Activated T-cell treated with anti-CD3 and anti-CD28 coated beads for 4 hours (primary cell): ENCODE measurements at places on chromosomes 13 and 19.

- no peak for DNase-seq
These were observed 12.4 kb upstream of the FBL start for GRCh38 chr19:39858541-39858940.

DNA sequence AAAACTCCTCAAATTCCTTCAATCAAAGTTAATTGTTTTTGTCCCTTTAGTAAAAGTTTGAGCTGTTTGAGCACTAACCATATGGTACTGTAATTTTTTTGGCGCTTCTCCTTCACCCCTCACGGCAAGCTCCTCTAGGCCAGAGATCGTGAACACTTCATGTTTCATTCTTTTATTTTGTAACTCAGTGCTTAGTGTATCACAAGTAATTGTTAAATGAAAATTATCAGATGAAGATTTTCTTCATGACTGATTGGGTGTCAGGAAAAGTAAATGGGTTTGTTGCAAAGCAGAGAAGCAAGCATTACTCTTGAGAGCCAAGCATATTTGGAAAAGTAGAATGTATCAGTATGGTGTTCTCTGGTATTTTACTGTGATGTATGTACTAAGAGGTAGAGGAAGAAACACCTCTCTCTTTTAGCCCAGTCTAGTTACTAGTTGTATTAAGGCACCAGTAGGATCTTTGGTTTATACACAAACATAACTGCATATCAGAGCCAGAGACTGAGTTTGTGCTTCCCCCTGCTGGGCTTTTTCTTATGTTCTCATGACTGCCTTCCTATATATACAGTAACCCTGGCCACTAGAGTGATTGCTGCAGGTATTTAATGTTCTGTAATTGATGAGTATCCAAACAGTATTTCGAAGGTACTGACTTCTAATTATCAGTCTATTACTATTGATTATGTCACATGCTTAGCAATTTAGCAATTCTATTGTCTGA, 202.3 kb upstream of the KLHL1 start:
- no peak for DNase-seq

DNA sequence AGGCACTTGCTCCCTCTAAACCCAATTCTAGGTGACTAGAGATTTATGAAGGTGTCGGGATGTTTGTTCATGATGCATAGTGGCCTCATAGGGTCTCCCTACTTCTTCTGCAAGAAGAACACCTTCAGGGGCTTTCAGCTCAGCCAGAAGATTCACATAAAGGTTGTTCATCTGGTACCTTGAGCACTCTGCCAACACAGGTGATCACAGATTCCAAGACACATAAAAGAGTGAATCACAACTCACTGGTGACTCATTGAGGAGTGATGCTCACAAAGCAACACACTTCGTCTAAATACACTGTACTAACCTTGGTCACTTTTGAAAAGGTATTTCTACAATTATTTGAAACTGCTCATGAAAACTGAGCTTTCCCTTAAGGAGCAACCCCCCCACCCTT, 6.8 kb upstream of the ZNF324 start:
- DNase-seq: no peak

DNA sequence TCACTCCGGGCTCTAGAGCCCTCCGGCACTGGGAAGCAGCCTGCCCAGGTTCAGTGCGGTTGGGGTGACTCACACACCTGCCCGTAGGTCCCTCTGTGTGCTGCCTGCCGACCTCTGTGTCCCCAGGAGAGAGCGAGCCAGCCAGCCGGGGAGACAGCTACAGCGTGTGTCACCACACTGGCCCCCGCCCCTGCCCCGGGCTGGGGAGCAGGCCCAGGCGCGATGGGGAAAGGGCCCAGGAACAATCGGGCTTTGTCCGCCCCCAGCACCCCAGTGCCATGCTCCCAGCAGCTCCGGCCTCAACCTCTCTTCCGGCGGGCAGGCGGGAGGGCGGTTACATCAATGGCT, at the start of gene KLK6:
KLK6 (minus strand) TSS at position 179 of the 348 bp plus-strand sequence. CDS start 1,487 bp downstream, outside the sequence.
- DNase-seq: no peak

GRCh38 chr19:345320-345879, 804 bp upstream of the MIER2 start:
- no peak for DNase-seq
